ENCODE measurements at places on chromosomes 5 and 9.

DNA sequence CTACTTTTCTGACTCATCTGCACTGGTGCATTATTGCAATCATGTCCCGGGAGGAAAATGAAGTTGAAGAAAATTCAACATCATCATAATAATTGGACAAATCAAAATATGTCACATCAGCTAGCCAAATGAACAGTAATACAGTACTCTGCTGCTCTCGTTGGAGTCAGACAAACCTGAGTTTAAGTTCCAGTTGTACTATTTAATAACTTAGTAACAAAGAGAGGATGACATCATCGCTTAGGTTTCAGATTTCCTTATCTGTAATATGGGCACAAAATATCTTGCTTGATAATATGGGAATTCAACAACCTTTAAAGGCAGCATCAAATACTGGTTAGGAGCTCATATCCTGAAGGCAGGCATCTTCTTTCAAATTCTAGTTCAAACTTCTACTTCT is 1248.9 kb upstream of the ACO1 start:
- no peak for DNase-seq

GRCh38 chr9:13139641-13140171 is 139.8 kb downstream of the MPDZ start:
- DNase-seq: peak; percentile 70

DNA sequence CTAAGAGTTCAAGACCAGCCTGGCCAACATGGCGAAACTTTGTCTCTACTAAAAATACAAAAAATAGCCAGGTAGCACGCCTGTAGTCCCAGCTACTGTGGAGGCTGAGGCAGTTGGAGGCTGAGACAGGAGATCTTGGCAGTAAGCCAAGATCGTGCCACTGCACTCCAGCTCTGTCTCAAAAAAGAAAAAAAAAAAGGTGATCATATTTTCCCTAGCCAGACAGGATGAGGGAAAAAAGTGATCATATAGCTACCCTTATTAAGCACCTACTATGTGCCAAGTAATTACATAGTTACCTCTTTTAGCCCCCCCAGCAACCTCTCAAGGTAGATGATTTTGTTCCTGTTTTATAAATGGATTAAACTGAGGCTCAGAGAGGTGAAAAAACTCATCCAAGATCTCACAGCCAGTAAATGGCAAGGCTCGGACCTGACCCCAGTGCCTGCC is 18.1 kb upstream of the RPL26L1 start:
- DNase-seq: no peak

DNA sequence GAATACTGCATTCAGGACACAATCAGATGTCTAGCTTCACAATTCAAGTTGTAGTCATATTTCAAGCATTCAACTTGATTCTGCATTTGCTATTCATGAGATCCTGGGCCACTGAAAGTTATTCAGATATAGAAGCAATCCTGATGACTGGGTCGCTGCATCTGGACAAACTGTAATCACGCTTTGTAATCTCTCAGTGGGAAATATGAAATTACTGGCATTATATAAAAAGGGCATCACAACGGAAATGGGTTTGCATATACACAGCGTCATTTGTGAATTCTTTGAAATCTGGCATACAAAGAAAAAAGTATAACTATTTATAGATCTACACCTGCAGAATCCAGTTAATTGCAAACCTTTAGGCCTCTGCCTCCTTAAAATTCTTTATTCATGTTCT is 102.2 kb downstream of the PARP8 start:
- DNase-seq: no peak

DNA sequence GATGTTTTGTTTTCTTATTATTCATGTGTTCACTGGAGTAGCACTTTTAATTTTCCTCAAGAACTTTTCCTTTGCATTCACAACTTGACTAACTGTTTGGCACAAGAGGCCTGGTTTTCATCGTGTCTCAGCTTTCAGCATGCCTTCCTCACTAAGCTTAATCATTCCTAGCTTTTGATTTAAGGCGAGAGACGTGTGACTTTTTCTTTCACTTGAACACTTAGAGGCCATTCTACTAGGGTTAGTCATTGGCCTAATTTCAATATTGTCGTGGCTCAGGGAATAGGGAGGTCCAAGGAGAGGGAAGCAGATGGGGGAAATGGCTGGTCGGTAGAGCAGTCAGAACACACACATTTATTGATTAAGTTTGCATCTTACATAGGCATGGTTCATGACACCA is 94.0 kb downstream of the ZNF462 start:
- DNase-seq: no peak

DNA sequence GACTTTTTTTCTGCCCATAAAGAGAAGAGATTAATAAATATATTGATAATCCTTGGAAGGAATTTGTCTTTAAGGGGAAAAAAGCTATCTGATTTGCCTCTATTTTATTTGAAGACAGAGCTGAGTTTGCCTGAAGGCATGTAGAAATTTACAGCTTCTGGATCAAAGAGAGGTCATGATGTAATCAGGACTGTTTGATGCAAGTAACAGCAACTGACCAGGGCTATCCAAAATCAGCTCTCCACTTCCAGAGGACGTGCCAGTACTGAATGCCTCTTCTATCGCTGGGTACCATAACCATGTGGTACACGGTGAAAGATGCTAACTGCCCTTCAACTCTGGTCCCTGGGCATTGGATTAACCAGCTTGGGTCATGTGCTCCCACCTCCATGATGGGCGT is 90.6 kb downstream of the ZFAND5 start:
- DNase-seq: no peak

GRCh38 chr5:10617103-10617502 is 53.2 kb downstream of the ANKRD33B start:
- DNase-seq: no peak

DNA sequence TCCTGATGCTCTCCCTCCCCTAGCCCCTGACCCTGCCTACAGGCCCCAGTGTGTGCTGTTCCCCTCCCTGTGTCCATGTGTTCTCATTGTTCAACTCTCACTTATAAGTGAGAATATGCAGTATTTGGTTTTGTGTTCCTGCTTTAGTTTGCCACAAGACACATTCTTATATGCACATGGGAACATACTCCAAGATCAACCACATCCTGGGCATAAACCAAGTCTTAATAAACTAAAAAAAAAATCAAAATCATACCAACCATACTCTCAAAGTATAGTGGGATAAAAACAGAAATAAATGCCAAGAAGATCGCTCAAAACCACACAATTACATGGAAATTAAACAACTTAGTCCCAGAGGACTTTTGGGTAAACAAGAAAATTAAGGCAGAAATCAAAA is 11.2 kb upstream of the ZCCHC9 start:
- no peak for DNase-seq

DNA sequence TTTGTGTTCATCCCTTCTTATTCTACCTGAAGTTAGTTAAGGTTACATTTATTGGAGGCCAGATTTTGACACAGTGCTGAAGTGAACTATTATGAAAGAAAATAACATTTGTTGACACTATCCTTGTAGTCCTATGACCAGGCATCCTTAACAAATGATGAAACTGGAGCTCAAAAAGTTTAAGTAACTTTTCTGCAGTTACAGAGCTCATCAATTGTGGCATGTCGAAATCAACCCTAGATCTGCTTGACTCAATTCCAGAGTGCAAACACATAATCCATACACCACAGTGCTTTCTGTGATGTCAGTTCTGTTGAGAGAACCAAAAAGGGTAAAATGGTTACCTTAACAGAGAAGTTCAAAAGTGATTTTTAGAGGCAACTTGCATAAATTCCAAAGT is 28.6 kb downstream of the KCNN2 start:
- no peak for DNase-seq

DNA sequence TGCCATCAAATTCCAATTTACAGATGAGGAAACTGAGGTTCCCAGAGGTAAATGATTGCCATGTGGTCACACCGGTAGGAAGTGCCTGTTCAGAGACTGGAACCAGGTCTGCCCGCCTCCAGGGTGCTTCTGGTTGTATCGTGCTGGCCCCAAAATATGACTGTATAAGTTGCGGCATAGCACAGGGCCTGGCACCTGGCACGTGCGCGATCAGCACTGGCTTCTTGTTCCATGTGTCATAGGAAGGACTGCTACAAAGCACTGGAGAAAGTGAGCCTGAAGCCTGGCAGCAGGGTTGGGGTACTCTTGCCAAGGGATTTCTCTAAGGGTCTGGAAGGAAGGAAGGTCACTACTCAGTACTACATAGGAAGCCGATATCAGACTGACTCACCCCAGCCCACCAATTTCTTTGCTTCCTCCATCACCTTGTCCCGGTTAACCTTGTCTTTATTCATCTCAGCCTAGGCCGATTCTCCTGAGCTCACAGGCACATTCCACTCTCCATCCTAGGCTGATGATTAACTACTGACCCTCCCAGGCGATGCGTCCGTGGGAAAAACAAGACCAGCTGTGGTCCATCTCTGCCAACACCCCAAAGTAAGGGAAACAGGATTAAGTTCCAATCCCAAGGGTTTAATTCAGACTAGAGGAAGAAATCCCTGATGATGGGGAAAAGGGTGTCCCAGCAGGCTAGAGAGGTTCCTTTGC is 1.8 kb downstream of the HRH2 start:
- no peak for DNase-seq

GRCh38 chr5:169300468-169301385 is at the start of gene SLIT3:
Gene SLIT3 (minus strand): TSS chr5:169301139. CDS start chr5:169300709, 430 bp downstream.
- DNase-seq: peak; percentile 85

- DNase-seq: no peak
Measured at GRCh38 chr9:80954521-80954920, 734.8 kb downstream of the TLE1 start.

DNA sequence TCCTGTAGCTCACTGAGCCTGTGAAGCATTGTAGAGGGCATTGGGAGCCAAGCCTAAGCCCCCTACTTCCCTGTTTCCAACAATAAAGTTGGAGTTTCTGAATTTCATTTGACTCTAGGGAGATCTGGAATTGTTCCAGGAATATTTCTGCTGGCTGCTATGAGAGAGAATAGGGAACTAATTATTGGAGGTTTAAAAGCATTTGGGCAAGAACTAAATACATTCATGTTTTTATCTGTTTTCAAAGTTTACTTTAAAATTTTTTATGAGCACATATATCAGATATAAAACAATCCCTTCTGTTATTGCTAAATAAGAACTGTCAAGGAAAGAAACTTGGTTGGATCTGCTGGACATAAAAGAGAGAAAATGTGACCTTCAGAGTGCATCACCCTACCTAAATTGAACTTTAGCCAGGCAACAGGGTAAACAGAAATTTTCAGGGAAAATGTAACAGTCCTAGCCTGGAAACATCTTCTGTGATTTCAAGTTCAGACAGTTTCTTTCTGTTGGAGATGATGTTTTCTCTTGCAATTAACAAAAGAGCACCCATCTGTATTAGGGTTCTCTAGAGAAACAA is 19.3 kb upstream of the LECT2 start:
- peak; percentile 83 for DNase-seq

- no peak for DNase-seq
Measured at GRCh38 chr9:68585034-68585761, 44.5 kb upstream of the TMEM252 start.

DNA sequence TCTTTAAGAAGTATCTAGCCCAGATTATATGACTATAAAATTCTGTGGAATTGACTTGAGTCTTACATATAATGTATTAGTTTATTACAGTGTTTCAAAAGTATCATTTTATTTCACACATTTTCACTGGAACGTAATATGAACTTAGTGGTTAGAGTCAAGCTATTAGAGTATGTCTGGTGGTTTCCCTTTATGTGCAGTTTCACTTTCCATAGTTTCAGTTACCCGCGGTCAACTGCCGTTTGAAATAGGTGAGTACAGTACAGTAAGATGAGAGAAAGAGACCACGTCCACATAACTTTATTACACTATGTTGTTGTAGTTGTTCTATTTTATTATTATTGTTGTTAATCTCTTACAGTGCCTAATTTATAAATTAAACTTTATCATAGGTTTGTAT is 50.5 kb downstream of the COMMD10 start:
- no peak for DNase-seq

DNA sequence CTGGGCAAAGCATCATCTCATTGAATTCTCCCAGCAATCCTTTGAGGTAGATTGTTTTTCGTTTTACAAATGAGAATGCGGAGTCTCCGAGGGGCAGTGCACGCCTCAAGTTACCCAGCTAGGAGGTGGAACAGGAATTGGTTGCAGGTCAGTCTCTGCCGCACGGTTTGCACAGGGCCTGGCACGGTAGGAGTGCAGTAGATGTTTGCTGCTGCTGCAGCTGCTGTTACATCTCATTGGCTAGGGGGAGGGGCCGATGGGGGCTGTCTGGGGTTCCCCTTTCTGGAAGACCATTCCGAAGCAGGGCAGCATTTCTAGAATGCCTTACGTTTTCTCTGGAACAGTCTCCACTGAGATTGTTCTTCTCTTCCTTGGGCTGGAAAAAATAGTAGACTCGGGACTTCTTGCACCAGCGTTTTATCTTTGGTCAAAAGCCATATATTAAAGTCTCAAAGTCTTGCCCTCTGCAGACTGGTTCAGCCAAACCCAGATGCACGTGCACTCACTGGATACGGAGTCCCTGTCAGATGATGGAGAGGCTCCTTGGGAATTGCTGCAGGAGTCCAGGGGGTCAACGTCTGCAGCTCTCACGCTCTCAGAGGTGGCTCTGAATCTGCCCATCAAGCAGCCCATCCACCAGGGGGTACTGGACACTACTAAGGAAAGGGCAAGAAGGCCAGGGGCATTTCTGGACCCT is 1.2 kb downstream of the USP20 start:
- no peak for DNase-seq

DNA sequence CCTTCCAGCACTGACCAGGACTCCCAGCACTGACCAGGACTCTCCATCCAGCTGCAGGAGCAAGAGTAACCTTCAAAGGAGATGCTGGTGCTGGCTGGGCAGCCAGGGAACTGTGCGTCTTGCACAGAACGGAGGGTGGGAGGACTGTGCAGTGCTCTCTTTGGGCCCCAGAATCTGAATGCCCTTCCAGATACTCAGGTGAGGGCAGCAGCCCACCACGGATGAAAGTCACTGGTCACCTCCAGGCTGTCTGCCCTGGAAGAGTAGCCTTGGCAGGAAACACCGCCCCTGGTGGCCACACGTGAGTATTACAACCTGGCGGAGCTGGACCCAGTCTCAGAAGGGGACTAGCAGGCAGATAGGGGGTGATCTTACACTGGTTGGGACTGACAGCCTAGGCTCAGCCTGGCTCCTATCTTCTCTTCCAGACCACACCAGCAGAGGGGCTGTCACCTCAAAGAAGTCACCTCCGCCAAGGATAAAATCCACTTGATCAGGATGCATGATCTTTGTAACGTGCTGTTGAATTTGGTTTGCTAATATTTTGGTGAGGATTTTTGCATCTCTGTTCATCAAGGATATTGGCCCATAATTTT is 4.8 kb upstream of the SARDH start:
- peak; percentile 26 for DNase-seq

DNA sequence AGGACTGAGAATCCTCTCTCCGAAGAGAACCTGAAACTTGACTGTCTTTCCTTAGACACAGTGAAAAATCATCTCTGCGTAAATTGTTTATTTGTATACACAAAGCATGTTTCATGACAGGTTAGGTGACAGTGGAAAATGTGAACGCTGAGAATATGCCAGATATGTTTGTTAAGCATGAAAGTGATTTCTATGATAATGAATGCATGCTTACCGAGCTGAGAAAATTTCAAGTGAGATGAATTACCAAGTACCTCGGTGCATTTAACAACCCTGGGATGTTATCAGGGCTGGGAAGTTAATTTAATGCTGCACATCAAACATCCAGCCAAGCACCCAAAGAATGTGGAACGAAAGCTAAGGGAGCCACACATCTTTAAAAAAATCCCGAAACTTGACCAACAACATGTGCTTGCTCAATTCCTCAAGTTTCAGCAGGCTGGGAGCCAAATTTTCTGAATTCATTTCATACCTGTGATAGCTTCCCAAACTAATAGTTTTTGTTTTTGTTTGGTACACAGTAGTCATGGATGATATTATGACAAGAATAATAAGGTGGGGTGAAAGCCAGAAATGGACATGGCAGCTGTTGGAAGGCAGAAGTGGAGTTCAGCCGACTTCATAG is 336.9 kb downstream of the ARHGEF28 start:
- no peak for DNase-seq
